ENCODE measurements at places on chromosomes 3 and 15.

DNA sequence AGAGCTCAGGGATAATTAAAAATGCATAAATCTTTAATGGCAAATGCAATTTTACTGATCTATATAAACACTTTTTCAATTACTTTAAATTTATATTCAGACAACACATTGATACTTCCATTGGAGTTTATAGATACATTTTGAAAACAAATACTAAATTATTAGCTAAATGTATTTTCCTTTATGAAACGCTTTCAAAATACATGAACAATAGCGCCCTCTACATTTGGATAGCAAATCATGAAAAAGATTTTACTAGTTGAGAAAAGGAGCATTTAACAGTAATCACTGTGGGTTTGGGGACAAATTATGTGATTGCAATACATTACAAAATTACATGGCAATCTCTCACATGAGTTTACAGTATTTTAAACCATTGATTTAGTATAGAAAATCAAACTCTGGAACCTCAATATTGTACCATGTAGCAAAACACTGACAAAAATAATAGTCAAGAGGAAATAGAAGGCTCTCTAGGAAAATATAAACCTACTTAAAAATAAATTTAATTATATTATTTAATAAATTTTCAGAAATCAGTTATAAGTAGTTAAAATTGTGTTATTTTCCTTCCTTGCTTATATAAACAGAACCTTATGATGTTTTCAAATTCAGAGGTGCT lies 207.9 kb downstream of the ZIC1 start:
- H3K27me3 ChIP-seq, result no peaks in the 10 kb centered on the region
- no peaks in the 10 kb centered on the region for H3K4me1 ChIP-seq
- DNase-seq, result no peak
- H3K4me3 ChIP-seq, result no peak overlapping the region

GRCh38 chr15:98658831-98659699 lies 10.7 kb downstream of the IGF1R start:
- H3K27me3 ChIP-seq, result peaks cover 18% of the 10 kb centered on the region
- H3K4me3 ChIP-seq, result no peak overlapping the region
- DNase-seq, result no peak
- H3K27ac ChIP-seq, result no peak overlapping the region

GRCh38 chr15:77031376-77032050 lies 36.6 kb downstream of the PSTPIP1 start:
- H3K27me3 ChIP-seq, result no peaks in the 10 kb centered on the region
- H3K4me3 ChIP-seq, result no peak overlapping the region
- peak overlapping the region; percentile 73 for H3K27ac ChIP-seq
- H3K4me1 ChIP-seq, result peaks cover 22% of the 10 kb centered on the region

DNA sequence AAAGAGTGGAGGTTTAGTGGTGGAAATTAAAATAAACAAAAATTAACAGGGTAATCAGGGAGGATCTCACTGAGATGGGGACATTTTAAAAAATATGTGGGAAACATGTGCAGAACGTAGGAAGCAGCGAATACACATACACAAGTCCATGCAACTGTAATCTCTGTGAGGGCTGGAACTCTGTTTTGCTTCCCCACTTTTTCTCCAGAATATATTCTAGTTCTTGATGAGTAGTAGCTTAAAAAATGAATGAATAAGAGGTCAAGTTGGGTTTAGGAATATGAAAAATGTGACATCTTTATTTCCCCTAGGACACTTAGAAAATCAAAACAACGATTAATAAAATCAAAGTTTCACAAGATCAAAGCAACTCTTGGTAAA lies 312.2 kb upstream of the ZNF717 start:
- no peak for DNase-seq
- no peaks in the 10 kb centered on the region for H3K4me1 ChIP-seq
- no peaks in the 10 kb centered on the region for H3K27me3 ChIP-seq
- H3K27ac ChIP-seq, result no peak overlapping the region
- no peak overlapping the region for H3K4me3 ChIP-seq
